ENCODE measurements at places on chromosomes 5 and 9.
A peak's percentile ranks its signal among the peaks of the same experiment; 100 is the strongest.

GRCh38 chr5:54514291-54514690 is 3.3 kb upstream of the SNX18 start:
- peak; percentile 26 for DNase-seq

DNA sequence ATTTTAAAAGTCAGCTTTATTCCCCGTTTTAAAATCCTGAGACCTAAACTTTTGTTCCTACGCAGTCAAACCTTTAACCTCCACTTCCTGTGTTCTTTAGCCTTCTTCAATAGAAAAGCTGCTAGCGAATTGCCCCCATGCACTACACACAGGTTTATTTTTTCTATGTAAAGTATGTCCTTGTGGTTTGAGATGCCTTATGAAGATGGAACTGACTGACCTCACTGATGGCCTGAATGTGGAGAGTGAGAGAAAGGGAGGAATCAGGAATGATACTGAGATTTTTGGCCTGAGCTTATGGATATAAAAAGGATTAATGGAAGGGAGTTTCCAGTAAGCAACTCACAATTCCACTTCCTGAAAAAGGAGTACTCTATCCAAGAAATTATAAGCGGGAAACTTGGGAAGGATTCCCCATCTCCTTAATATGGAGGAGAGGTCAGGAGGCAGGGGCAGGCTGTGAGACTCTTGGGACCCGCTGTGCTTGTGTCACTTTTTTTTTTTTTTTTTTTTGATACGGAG is 89.5 kb downstream of the UGCG start:
- no peak for DNase-seq

DNA sequence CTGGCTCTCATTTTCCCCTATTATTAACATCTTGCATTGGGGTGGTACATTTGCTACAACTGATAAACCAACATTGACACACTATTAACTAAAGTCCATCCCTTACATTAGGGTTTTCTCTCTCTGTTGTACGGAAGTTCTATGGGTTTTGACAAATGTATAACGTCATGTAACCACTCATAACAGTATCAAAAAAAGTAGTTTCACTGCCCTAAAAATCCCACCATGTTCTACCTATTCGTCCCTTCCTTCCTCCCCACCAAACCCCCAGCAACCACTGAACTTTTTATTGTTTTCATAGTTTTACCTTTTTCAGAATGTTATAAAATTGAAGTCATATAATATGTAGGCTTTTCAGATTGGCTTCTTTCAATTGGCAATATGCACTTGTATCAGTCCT is 40.1 kb downstream of the MLLT3 start:
- DNase-seq: no peak

- DNase-seq: no peak
These were observed 35.8 kb upstream of the MEGF10 start for GRCh38 chr5:127254729-127255284.

DNA sequence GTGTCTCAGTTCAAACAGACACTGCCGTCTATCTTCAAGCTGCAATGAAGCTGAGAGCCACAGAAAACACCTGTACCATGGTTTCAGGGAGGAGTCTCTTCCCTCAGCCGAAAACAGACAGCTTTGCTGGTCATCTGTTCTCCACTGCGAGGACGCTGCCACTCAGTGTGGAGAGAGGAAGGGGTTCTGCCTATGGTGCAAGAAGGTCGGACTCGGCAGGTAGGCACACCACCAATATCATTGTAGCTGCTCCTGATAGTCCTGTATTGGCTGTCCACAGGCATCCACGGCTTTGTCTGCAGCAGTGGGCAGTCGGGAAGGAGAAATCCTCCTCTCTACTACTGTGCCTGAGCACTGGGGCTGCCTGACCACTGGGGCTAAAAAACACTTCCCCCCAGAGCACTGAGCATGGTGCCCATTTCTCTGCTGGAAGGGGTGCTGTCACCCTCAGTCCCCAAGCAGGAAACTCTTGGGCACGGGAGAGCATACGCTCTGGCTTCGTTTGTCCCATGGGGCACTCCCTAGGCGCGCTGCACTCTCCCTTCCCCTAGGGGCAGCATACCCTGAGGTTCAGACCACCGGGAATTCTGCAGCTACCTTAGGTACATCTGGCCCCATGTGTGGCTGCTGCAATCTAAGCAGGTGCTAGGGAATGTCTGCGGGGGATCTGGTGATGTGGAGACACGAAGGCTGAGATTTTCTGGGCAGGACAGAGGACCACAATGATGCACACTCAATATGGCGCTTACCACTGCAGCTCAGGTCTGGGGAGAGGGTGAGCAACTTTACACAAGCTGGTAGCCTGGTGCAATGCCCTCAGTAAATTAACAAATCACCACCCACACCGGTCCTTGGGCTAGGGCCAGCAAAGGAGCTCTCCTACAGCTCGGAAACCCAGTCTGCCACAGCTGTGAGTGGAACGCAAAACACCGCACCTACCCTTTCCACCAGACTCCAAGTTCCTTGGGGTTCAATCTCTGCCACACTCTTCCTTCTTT is 880.9 kb upstream of the SEMA6A start:
- DNase-seq: peak; percentile 87

GRCh38 chr5:61536922-61537321 is 204.9 kb downstream of the ZSWIM6 start:
- no peak for DNase-seq

DNA sequence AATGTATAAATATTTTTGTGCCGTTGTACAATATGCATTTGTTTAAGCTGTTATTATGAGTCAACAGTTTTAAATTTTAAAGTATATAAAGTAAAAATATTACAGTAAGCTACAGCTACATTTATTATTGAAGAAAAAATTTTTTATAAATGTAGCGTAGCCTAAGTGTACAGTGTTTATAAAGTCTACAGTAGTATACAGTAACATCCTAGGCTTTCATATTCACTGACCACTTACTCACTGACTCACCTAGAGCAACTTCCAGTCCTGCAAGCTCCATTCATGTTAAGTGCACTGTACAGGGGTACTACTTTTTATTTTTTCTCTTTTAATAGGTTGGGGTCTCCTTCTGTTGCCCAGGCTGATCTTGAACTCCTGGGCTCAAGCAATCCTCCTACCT is 30.6 kb downstream of the SIL1 start:
- DNase-seq: no peak

- DNase-seq: peak; percentile 52
These were observed 447 bp downstream of the CRAT start for GRCh38 chr9:129109952-129110739.

DNA sequence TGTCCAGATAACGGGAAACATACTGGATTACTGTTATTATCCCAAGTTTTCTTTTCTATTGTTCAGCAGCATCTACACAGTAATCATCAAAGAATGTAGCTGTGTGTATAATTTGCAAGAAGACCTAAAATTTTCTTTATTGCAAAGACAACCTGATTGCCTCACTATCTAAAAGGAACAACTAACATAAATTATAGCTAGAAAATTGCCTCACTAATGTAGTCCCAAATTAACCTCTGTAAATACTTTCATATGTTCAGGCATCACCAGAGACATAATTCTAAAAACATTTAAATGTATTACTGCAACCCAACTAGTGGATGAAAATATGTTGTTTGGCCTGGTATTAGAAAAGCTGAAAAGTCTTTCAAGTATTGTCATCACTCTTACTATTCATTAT is 275.4 kb downstream of the CDH12 start:
- DNase-seq: no peak

DNA sequence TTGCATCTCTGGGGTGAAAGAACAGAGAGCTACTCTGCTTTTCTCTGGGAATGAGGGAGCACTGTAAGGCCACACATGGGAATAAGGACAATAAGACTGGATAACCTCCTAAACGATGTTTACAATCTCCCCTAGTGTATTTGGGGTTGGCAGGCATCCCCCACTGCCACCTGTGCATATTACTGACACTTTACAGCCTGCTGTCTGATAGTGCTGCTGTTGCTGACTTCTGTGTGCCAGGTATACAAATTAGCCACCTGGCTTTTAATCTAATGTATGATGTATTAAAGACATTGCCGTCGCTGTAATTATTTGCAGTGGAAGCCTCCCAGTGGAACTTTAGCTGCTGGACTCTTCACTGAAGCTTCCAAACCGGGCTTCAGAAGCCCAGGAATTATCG is 4.4 kb upstream of the SHISAL2B start:
- no peak for DNase-seq

- DNase-seq: no peak
These were observed 20.2 kb downstream of the COL5A1 start for GRCh38 chr9:134661791-134662142.

- DNase-seq: no peak
These were observed 397.0 kb downstream of the NR2F1-AS1 start for GRCh38 chr5:93184041-93184440.

GRCh38 chr9:101897196-101897595 is 158.7 kb upstream of the GRIN3A start:
- DNase-seq: no peak

DNA sequence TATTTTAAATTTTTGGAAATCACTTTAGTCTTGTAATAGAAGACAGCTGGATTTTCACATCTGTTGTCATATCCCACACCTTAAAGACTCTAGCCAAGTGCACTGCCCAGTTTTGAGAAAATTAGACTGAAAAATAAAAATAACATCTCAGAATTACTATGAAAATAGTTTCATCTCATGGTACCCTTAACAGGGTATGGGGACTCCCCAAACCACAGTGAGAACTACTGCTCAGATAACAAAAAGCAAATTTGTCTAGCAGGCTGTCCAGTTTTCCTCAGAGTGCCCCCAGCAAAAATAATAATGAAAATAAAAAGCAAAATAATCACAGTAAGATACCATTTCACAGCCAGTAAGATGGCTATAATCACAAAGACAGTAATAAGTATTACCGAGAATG is 6.5 kb downstream of the UBQLN1 start:
- DNase-seq: no peak

DNA sequence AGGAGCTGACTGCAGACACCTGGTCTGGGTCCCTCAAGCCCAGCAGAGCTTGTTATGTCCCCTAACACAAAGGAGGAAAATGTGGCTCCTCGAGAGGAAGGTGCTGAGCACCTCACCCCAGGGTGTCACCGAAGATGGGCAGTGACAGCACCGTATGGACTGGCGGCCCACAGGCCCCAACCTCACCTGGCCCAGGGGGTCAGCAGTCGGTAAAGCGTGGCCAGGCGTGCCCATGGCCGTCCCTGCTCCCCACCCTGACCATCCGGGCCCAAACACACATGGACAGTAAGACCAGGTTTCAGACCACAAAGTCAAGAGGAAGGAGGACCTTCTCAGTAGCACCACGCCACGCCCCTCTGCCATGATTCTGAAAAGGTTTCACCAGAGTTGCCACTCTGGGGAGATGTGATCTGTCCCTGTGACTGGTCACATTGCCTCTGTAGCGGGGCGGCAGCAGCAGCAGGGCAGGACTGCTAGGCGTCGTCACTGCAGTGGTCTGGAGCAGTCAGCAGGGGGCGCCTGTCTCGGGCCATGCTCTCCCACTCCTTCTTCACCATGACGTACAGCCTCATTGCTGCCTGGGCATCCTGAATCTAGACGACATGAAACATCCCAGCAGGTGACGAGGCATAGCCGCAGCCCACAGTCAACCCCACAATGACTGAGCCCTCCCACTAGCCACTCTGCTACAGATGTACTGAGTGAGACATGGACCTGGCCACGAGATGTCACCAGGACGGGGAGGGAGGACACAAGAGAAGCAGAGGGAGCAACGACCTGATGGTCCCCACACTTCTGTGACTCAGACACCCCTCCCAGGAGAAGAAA is 11.1 kb downstream of the REXO4 start:
- DNase-seq: peak; percentile 85

DNA sequence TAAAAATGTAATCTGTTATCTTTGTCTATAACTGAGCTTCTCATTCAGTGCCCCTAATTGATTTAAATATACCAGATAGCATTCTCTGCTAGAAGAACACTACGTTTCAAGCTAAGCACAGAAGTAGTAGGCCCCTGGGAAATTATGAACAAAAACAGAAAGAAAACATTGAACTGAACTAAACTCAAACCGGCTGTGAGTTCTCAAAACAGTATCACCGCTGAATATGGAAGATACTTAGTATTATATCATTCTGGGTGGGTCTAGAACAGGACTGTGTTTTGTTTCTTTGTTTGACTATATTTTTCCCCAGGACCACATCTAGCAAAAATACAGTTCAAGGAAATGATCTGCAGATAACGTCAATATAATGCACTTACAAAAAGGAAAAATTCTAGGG is 95.1 kb upstream of the HMHB1 start:
- DNase-seq: no peak
